EH (cell line): ENCODE measurements at places on chromosomes 11 and 22.
A peak's percentile ranks its signal among the peaks of the same experiment; 100 is the strongest.

- peak; percentile 20 for DNase-seq
Measured at GRCh38 chr22:25452116-25452700, 112.3 kb upstream of the GRK3 start.

DNA sequence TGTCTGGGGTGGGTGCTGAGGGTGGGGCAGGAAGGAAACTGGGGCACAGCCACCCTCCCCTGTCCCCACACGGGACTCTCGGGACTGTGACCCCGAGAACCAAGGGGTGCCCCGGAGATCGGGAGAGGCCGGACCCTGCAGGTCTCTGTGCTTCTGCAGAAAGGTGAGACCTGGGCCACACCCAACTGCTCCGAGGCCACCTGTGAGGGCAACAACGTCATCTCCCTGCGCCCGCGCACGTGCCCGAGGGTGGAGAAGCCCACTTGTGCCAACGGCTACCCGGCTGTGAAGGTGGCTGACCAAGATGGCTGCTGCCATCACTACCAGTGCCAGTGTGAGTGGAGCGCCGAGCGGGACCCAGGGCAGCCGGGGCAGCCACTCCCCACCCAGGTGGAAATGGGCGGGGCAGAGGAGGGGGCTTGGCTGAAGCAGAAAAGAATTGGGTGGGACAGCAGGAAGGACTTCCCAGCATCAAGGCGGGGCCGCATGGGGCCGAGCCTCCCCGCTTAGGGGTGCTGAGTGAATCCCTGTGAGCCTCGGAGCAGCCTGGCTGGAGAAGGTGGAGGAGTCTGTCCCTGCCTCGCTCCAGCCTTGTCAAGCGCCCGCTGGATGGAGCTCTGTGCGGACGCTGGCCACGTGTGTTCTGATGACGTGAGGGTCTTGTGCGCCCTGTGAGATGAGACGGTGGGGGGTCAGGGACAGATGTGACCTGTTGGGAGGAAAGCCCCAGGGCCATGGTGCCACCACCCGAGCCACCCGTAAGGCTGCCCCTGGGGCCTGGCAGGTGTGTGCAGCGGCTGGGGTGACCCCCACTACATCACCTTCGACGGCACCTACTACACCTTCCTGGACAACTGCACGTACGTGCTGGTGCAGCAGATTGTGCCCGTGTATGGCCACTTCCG, 29.3 kb upstream of the MUC5B start:
- no peak for DNase-seq

GRCh38 chr11:18455686-18456372, at the start of gene LDHAL6A:
LDHAL6A (plus strand) TSS chr11:18455856; CDS start chr11:18456681, 825 bp downstream.
- no peak for DNase-seq

DNA sequence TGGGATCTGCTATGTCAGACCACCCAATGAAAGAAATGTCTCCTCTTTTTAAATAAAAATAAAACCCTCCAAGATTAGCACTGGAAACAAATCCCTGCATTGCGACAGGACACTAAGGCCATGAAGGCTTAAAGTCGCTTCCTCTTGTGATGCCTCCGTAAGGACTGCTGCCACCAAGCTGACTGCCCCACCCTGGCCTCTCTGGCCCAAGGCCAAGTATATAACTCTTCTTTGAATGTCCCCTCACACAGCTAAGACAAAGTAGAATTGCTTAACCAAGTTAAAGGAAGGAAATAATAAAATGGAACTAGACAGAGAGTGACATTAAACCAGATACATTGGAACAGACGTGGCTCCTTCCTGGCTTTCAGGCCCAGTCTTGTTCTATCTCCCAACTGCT, 7.5 kb upstream of the NRGN start:
- no peak for DNase-seq

- DNase-seq: no peak
Measured at GRCh38 chr11:11143849-11144248, 209.2 kb downstream of the CSNK2A3 start.
